Kidney capillary endothelial cell (primary cell): ENCODE measurements at places on chromosomes 1 and 21.

- DNase-seq: no peak
Observed at GRCh38 chr21:33815143-33815707, 100.4 kb downstream of the ATP5PO start.

DNA sequence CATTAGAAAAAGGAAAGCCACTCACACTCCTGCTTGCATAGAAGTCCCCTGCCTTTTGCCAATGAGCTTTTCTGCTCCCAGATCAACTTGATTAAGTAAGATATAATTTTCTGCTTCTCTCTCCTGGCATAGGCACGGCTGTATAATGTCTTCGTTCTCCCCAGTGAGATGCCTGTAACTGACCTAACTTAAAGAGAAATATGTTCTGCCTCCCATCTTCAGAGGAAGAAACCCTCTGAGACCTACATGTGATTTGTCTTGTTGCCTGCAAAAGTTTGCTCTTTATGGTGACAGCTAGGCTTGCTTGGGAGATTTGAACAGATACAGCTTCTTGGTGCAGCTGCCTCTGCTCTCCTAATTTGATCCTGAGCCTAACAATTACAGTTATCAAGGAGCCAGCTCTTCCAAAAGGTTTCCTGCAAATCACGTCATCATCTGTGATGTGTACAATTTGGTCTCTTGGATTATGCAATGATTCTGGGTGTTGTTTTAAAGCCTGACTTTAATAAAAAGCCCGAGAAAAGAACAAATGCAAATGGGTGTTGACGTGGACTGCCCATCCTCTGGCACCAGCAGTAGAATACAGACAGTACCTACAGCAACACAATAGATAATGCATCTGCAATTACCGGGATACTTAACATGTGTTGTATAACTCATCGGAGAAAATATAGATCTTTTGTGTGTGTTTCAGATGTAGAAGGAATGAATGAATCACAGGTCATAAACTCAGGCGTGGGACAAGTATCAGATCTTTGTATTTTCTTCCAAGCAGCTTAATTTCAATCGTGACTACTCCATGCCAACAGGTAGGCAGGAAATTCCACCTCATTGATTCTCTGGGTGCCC lies 76.2 kb upstream of the KAZN start:
- DNase-seq: no peak

DNA sequence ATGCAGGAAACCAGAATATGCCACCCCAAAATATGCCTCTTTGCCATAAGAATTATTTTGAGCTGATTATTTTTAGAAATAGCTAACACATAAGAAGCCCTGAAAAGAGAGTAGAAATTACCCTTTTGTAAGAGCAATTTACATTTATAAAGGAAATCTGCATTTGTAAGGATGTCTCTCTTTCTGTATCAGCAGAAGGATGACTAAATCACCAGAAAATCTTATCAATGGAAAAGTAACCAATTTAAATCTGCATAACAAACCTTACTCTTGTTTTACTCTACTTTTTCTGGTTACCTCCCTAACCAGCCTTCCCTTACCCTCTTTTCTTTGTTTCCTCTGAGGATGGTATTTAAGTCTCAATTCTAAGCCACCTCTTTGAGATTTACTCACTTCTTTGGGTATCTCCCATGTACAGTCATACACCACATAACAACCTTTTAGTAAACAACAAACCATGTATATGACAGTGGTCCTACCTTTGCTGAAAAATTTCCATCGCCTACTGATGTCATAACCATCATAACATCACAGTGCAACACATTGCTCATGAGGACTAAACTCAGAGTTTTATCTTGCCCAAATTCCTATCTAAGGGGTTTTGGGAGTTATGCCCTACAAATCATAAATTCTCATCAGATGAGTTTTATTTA lies 126.6 kb upstream of the PLPPR4 start:
- DNase-seq: no peak

DNA sequence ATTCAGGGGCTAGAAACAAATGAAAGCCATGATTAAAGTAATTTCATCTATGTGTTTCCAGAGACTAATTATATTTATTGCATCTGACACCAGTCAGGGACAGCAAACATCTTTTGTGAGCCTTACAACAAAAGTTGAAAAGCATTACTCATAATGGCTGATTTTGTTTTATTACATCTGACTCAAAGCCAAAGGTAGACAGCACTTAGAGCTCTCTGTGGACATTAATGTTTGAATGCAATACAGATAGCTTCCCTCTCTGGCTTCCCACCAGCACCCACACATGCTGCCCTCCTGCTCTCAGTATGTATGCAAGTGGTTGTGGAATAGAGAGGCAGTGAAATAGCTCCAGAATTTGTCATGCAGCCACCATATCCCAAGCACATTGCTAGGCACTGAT lies 198.7 kb downstream of the SETD4 start:
- no peak for DNase-seq

- DNase-seq: no peak
Observed at GRCh38 chr1:155850345-155850744, 6.7 kb downstream of the GON4L start.

- no peak for DNase-seq
Observed at GRCh38 chr1:23004112-23004511, 11.5 kb downstream of the TEX46 start.

DNA sequence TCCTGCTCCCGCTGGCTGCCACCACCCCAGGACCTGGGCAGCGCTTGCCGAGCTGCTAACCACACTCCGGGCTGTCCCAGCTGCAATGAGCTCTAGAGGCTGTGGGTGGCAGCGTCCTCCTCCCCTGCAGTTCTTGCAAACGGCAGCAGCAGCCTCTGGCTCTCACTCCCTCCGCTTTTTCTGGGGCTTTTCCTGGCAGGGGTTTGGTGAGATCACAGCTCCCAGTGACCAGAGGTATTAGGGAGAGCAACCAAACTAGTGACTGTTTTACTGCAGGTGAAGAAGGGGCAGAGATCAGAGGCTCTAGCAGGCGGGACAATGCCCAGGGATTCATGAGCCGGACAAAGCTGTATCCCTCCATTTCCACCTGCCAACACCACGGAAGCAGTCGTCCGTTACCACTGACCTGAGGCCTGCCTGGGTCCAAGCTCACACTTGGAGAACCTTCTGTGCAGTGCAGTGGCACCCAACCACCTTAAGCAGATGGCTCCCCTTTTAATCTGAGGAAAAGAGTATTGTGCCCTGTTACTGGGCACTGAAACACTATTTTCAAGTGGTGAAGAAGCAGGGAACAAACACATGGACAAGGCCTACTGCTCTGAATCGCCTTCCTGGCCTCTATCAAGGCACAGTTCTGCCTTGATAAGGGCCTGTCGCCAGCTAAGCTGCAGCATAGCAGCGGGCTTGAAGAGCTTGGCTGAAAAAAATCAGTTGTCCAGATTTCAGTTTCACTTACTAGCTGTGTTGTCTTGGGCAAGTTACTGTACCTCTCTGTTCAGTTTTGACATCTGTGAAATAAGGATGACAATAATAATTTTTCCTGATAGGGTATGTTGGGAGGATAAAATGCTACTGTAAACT lies at the start of gene F5:
Gene F5, minus strand, starts transcription at position 87 of the 861 bp plus-strand sequence. CDS start 95 bp downstream, outside the sequence.
- DNase-seq: no peak
